NCI-H345 (cell line): ENCODE measurements at places on chromosomes 4 and X.

DNA sequence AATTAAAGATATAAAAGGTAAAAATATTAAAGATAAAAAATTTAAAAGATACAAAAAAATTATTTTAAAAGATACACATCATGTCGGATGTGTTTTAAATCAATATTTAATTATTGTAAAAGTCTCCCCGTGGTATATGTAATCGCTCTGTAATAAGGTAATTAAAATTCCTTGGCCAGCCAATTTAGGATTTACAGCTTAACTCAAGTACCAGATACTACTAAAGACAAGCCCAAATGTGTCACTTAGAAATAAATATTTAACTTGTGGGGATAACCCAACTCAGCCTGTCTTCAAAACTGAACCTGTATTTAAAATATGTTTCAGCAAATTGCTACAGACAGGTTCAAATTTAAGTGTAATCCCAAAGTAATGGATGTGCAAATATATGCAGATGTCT is 56.0 kb downstream of the GPR82 start:
- DNase-seq, result no peak

GRCh38 chr4:126027601-126028000 is 712.8 kb downstream of the FAT4 start:
- DNase-seq, result no peak

GRCh38 chr4:188023682-188024081 is 28.1 kb downstream of the ZFP42 start:
- DNase-seq, result no peak

DNA sequence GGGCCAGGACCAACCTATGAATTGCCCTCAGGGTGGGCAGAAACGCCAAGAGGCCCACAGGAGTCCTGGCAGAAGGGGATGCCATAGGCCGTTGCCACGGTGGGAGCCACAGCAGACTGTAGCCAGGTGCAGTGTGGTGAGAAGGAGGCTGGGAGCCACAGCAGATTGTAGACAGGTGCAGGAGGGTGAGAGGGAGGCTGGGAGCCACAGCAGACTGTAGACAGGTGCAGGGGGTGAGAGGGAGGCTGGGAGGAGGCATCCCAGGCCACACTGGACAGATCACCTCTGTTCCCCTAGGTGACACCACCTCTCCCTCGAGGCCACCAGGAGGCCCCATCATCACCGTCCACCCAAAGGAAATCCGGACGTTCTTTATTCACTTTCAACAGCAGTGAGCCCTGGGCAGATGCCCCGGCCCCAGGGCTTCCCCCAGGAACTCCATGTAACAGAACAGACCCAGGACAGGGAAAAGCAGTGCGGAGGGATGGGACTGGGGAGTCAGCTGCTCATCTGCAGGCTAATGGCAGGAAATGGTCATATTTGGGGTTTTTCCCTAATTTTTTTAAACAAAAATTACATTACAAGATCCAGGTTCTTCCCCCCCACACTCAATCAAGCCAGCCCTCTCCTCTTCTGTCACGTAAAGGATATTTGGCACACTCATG is 19.5 kb upstream of the MRFAP1 start:
- no peak for DNase-seq

DNA sequence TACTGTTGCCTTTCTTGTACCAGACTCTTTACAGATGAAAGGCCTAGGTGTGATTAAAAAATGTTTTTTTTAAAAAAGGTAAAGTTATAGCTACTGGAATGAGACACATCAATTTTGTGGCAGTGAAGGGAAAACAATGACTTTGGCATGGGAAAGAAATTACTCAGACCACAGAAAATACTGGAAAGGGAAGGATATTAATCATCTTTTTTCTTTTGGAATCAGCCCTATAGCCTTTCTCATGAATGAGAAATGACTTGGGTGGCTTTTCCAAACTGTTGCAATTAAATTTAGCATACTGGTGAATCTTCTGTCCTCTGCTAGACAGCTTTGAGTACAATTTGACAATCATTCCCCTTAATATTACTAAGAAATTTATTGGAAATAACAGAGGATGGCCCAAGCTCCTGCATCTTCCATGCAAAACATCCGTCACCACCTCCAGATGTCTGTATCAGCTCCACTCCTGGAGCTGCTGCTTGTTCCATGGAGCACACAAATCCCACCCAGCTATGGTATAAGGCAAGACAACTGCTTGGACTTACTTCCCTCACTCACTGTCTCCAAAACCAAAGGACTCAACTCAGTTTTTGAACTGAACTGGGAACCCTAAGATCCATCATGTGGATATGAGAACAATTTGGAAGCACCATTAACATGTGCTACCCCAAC is 97.6 kb upstream of the ARSJ start:
- no peak for DNase-seq

- DNase-seq, result no peak
Observed at GRCh38 chr4:89509708-89510281, 202.2 kb upstream of the GPRIN3 start.
